ENCODE measurements at places on chromosomes 12 and 14.

DNA sequence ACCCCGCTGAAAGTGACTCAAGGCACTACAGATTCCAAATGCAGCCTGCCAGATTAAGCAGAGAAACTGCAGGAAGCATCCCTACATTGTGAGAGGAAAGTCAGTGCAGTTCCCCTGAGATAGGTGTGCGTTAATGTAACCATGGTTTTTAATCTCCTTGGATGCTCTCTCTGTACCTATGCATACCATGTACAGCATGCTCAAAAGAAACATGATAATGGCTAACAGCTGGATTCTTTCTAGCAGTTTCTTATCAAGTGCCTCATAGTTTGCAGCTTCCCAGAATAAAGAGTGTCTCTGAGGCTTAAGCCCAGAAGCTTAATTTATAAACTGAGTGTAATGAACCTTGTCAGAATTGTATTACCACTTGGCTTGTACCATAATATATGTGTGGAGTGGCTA, 17.1 kb upstream of the MDM1 start:
- DNase-seq: no peak

GRCh38 chr12:10121278-10121677, 8.7 kb downstream of the CLEC7A start:
- DNase-seq: no peak

DNA sequence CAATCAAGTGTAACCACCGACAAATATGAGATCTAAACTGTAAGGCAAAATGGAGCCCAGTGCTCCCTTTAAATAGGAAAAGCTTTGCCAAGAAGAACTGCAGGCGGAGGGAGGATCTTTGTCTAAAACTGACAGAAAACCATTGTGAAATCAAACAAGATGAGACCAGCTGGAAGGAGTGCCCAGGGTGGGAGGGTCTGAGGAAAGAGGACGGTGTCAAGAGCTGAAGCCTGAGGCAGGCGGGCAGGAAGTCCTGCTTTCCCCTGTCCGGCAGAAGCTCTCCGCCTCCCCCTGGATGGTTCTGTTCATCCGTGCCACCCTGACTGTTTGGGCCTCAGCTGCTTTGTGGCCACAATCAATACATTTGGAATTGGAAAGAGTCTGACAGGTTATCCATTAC, 37.5 kb downstream of the CDC42BPB start:
- no peak for DNase-seq

GRCh38 chr12:91952916-91953315, 192.7 kb downstream of the BTG1 start:
- no peak for DNase-seq

DNA sequence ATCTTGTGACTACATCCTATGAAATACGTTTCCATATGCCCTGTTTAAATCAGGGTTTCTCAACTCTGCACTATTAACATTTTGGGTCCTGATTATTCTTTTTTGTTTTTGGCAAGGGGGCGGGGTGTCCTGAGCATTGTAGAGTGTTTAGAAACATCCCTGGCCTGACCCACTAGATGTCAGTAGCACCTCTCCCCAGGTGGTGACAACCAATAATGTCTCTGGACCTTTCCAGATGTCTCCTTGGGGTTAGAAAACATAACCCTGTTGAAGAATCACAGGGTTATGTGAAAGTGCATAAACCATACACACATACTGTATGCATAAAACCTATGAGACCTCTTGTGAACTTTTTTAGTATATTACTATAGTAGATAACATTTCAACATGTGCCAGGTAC, 1.4 kb downstream of the ACAD10 start:
- DNase-seq: no peak

- DNase-seq: no peak
Observed at GRCh38 chr12:13422291-13422690, 225.8 kb downstream of the EMP1 start.

GRCh38 chr12:52156311-52156710, 35.5 kb downstream of the KRT80 start:
- no peak for DNase-seq

GRCh38 chr12:104581005-104581570, 124.3 kb downstream of the CHST11 start:
- DNase-seq: no peak

DNA sequence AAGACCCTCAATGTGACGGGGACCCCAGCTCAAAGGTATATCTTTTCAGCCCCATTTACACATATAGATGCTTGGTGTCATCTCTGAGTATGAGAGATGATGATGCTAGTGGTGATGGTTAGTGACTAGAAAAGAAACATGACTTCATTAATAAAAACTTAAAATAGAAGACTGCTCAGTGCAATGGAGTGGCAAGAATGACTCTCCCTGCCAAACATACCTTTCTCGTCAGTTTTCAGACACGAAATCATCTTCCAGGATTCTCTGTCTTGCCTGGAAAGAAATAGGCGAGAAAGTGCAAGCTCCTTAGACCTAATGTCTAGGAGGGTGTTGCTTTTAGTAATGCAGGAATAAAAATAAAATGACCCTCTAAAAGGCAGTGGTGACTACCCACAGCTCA, 71.7 kb downstream of the TPH2 start:
- DNase-seq: no peak

GRCh38 chr12:28258998-28259397, 68.7 kb downstream of the CCDC91 start:
- no peak for DNase-seq

GRCh38 chr12:62934799-62935674, at the start of gene PPM1H:
Gene PPM1H, minus strand, starts transcription at chr12:62935150. Its CDS starts 414 bp downstream, at chr12:62934736.
- DNase-seq: no peak

Measured in cortex of kidney (tissue), 1 donor.